AG20443 (cell line): ENCODE measurements at places on chromosomes 3 and 15.
A peak's percentile ranks its signal among the peaks of the same experiment; 100 is the strongest.

- peak; percentile 68 for DNase-seq
These were observed 471.6 kb downstream of the FOXP1 start for GRCh38 chr3:71111784-71112440.

- DNase-seq, result peak; percentile 81
These were observed at the start of gene MYRIP for GRCh38 chr3:39809181-39809994. Gene MYRIP, plus strand, starts transcription at chr3:39809609. Its CDS starts 91,208 bp downstream, at chr3:39900817.

DNA sequence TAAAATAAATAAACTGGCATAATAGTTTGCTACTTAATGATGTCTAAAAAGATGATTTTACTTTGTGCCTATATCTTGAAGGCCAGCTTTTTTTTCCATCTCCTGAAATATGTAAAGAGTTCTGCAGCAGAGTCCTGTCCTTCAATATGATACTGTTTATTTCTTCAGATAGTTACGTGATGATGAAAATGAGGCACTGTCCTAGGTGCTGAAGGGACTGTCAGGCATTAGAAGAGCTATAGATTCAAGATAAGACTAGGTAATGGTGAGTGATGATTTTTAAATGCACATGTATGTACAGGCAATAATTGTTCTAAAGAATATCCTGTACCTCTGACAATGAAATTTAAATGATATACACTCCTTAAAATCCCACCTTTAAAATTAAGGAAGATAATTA is 326.9 kb upstream of the DNAJC19 start:
- no peak for DNase-seq

DNA sequence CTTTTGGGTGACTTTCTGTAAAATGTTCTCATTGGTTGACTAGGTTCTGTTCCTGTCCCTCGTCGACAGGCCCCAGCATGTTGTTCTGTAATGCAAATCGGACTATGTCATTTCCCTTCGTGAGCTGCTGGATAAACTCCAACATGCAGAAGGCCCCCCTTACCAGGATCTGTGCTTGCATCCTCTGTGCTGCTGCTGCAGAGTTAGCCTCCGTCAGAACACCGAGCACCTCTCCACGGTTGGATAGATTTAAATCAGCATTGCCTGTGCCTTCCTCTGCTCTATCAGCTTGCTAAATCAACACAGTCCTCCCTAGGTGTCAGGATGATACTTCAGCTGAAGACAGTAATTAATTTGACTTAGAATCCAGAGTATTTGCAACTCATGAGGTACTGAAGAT is 12.7 kb upstream of the MINDY4B start:
- no peak for DNase-seq

DNA sequence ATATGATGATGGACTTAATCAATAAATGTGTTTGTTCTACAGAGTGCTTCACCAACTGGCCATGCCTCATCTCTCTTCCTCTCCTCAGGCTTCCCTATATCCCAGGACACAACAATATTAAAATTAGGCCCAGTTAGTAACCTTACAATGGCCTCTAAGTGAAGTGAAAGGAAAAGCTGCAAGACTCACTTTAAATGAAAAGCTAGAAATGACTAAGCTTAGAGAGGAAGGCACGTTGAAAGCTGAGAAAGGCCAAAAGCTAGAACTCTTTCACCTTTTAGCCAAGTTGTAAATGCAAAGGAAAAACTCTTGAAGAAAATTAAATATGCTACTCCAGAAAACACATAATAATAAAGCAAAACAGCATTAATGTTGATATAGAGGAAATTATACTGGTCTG is 1010.3 kb downstream of the NAALADL2 start:
- no peak for DNase-seq

DNA sequence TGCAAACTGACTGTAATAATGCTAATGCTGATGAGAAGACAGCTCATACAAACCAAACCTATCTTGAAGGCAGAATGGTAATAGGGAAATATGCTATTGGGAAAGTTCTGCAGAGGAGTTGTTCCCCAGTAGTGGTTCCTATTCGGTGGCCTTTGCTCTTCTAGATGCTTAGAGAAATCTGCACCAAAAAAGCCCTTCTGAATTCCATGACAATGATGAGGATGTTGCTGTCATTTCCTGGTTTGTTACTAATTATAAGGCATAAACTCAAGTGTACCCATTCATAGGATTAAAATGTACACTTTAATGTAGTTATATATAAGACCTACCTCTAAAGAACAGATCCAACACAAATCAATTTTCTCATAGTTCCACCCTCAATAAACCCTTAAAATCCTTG is 30.1 kb downstream of the TOMM70 start:
- DNase-seq, result no peak

DNA sequence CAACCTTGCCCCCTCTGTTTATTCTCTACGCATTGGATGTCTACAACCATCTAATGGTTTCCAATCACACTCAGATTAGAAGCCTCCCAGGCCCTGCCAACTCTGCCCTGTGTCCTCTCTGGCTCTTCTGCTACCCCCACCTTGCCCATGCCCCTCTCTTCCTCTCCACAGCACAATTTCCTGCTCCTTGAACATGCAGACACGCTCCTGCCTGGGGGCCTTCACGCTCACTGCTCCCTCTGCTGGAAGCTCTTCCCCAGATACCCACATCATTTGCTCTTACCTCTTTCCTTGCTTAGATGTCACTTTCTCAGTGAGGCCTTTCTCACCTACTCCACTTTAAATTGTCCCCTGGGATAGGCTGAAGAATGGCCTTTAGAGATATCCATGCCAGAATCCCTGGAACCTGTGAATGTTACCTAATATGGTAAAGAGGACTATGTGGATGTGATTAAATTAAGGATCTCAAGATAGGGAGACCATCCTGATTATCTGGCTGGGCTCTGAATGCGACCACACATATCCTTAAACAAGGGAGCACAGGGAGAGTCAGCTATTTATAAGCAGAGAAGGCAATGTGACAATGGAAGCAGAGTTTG is 9.9 kb downstream of the KY start:
- DNase-seq, result peak; percentile 71

GRCh38 chr15:77053709-77054108 is 17.2 kb downstream of the TSPAN3 start:
- DNase-seq, result no peak

- DNase-seq, result peak; percentile 26
These were observed 5.7 kb downstream of the MORF4L1 start for GRCh38 chr15:78878356-78878755.

- no peak for DNase-seq
These were observed 89.6 kb downstream of the THRB start for GRCh38 chr3:24405057-24405456.

DNA sequence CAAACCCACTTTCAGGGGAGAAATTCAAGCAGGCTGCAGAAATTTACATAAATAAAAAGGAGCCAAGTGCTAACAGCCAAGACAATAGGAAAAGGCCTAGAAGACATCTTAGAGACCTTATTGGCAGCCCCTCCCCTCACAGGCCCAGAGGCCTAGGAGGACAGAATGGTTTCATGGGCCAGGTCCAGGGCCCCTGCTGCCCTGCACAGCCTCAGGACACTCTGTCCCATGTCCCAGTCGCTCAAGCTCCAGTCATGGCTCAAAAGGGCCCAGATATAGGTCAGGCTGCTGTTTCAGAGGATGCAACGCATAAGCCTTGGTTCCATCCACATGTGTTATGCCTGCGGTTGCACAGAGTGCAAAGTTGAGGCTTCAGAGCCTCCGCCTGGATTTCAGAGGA is 55.8 kb downstream of the SLC41A3 start:
- DNase-seq, result no peak

GRCh38 chr15:53746101-53746500 is 13.4 kb downstream of the WDR72 start:
- DNase-seq, result no peak

DNA sequence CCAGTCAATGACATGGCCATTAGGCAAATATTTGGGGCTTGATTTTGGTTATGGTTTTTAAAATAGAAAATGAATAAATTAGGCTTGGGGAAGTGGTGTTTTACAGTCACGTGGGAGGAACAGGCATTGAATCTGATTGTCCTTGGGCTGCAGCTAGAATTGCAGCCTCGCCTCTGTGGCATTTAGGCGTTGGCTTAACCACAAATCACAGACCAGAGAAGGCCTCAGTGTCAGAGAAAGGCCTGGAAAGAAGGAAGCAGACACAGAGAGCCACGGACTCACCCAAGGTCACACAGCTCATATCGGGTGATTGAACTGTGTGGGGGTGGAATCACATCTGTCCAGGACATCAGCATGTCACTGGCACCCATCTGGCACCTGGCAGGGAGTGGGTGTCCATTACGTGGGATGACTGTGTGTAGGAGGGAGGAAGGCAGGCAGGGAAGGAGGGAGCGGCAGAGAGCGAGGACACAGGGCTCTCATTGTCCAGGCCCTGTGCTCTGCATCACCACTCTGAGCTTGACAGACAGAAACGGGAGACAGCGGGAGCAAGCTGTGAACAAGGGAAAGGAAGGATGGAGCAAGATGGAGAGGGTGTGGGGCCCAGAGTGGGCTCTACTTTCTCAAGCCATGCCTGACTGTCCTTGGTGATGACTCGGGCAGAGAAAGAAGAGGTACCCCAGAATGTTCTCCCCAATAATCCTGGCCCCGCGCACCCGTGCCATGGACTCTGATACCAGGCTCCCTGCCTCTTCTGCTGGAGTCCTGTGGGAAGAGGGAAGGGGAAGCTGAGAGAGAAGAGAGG is 186.4 kb downstream of the FAM43A start:
- peak; percentile 71 for DNase-seq

DNA sequence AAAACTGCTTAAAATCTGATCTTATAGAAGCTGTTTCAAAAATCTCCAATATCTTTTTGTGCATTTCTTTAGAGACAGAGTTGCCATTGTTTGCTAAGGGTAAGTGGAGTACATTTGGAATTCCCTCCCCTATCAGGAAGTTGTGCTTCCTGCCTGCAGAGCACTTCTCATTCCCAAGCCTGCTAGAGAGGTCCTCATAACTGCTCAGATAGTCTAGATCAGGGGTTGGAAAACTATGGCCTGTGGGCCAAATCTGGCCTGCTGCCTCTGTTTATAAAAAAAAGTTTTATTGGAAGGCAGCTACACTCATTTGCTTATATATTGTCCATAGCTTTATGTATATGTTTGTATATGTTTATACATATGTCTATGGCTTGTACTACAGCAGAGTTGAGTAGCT is 333.7 kb upstream of the PROK2 start:
- DNase-seq, result no peak

DNA sequence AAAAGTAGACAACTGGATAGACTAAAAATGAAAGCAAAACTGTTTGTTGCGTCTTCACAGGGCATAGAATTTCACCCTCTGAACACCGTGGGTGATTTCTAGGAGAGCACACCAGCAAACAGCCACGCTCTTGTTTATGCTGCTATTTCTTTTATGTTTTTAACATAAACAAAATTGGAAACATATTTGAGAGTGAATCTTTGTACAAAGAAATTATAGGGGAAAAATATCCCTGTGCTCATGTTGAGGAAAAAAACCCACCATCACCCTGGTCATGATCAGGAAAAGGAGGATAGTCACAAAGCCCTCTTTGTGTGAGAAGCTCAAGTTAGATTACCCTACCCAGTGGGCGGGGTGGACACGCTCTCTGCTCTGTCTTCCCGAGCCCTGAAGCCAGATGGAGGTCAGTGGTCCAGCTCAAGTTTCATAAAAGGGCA is 313.3 kb downstream of the SATB1 start:
- DNase-seq, result peak; percentile 60

GRCh38 chr15:91316126-91316525 is 216.1 kb downstream of the SV2B start:
- DNase-seq, result no peak

- DNase-seq, result peak; percentile 33
These were observed 124.8 kb downstream of the CHDH start for GRCh38 chr3:53721187-53722119.

DNA sequence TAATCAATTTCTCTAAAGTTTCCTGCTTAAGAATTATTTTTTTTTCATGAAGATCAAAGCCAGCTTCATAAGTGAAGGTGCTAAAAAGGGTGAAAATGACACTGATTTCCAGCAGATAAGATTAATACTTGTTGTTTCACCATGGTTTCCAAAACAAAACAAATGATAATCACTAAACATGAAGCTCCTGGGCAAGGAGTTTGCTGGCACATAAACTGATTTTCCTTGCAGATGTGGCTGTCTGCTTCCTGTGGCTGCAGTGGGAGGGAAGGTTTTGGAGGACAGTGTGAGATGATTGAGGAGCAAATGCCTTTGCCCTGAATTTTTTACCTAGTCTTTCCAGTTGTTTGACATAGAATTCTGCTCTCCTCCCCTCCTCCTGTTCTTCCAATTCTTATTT is 228.8 kb downstream of the DIPK2A start:
- no peak for DNase-seq

- DNase-seq, result peak; percentile 55
These were observed 37.6 kb downstream of the ABTB1 start for GRCh38 chr3:127710155-127710941.

DNA sequence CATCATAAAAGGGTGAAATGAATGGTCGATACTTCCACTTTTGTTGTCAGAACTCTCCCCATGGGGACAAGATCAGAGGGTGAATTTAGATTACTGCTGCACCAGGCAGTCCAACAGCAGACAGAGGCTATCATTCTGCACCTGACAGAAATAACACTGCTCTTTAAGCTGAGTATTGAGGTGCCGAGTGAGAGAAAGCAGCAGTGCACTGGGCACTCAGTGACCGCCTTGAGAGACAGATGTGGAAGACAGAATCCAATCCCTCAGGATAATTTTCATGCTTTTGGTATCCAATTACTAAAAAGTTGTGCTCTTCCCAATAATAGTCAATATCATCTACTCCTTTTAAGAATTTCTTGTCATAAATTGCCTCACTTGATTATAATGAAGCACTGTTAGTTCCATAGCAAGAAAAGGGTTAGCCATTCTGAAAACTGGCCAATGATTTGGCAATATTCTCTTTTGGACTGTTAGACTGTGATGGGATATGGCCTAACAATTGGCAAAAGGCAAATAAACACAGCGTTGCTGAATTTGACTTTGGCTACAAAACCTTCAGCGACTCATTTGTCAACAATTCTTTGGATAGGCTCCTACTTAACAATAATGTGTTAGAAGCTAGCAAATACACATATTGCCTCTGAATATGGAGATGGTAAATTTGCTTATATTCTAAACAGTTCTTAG is 5.5 kb downstream of the FGF7 start:
- DNase-seq, result peak; percentile 37

- DNase-seq, result no peak
These were observed 49.7 kb upstream of the UMPS start for GRCh38 chr3:124680521-124680920.

- no peak for DNase-seq
These were observed 5.6 kb upstream of the CCR9 start for GRCh38 chr3:45880725-45881077.

DNA sequence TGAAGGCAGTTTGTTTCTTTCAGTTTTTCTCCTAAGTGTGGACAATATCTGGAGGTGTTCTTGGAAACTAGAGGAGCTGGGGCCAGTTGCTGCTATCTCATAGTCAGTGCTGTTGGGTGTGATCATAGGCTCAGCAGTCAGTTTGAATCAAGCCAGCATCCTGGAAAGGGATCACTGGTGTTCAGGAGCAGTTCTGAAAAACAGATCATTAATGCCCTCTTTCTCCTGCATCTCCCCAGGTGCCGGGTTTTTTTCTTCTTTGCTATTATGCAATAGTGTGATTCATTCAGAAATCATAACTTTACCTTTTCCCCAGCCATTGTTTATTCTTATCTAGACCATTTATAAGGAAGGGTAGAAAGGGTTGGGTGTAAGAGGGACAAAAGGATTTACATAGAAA is 24.0 kb downstream of the LNP1 start:
- no peak for DNase-seq
